ENCODE measurements at places on chromosomes 1 and 21.

DNA sequence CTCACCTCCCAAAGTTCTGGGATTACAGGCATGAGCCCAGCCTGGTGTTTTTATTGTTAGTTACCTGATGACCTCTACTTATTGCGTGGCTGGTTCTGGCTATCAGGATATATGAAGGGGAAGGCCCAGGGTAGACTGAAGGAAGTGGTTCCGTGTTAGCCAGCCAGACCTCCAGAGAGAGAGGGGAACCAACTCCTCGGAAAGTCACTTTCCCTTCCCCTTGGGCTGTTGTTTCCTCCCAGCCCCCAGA lies 2.5 kb upstream of the RCSD1 start:
- no peak for DNase-seq

- no peak for DNase-seq
Observed at GRCh38 chr1:56106531-56107274, 472.7 kb downstream of the PLPP3 start.

- no peak for DNase-seq
Observed at GRCh38 chr1:15146971-15147376, 6.6 kb upstream of the TMEM51 start.

DNA sequence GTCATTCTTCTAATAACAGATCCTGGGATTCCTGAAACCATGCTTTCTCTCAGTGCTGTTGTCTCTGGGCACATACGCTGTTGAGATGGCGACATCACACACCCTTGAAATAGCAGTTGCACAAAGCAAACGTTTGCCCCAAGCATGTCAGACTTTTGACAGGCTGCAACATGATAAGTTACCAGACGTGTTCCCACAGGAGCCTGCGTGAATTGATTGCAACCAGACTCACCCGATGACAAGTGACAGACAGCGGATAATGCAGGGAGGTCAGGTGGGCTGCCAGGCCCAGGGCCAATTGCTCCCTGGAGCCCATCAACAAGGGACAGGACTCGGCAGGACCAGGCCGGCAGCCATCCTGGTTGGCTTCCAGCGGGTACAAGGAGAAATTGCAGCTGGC lies 310.9 kb downstream of the SIPA1L2 start:
- DNase-seq = no peak

DNA sequence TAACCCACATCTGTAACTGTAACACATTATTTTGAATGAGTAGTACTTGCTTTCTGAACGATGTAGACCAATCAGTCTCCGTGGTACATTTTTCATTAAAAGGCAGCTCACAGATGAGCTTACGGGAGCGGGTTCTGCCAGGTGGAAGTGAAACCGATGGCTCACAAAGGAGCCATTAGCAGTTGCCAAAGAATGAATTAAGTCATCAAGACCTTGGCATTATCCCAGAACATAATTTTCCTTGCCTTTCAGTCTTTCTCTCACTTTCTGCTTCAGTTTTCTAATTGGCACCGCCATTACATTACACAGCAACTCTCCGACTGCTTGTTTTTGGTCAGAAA lies 33.5 kb upstream of the UTS2 start:
- DNase-seq = no peak

- DNase-seq = no peak
Observed at GRCh38 chr1:67434491-67434890, 4.3 kb upstream of the SERBP1 start.
